ENCODE measurements at places on chromosomes 5 and 9.

DNA sequence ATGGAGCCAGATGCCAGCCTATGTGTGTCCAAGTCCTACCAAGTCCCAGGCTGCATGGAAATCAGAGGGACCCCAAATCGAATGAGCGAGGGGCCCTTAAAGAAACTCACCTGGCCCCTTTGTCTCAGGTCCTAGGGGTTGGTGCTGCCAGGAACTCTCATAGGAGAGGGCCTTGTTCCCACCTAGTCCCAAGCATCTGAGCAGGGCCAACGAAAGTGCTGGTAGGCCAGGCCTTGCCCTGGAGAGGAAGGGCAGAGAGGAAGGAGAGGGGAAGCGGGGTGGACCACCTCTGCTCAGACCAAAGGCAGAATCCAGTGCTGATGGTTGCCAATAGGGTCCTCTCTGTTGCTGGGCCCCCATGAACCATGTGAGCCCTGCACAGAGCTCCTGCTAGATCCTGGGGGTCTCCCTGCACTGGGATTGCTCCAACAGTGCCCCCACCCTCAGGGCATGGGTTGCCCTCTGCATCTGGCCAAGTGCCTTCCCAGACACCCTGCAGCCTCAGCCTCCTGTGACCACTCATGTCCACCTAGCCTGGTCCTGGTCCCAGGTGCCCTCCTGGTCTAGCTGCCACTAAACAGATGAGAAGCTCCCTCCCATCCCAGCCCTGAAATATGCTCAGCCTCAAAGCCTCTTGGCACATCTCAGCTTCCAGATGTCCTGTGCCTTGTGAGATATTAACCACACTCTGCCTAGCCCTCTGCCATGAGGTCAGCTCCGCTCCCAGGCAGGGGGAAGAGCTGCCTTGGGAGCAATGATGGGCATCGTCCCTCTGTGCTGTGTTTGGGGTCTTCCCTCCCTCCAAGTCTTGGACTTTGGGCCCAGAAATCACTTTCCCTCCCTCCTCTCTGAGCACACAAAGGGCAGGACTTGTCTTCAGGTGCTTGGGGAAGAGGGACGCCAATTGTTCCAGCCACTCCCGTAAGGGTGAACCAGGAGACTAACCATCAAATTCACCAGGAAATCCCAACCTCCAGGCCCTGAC, 109.6 kb downstream of the ADAMTS2 start:
- no peak for DNase-seq

DNA sequence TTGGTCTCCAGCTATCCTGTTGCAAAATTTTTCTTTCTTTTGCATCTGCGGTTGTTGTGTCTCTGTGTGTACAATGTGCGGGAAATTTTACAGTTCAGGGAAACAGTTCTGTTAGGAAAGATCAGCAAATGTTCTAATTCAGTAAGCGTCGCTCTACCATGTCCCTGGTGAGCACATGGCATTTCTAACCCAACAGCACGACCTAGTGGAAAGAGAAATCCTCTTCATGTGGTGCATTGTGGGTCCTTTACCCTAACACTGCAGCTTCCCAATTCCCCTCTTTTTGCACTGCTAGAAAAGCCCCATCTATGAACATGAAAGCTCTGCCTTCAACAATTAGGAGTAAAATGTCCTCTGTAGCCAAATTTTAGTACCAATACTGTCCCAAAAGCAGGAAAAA, 974.2 kb upstream of the CDH9 start:
- no peak for DNase-seq

GRCh38 chr9:131610231-131610761, 65.0 kb downstream of the PRRT1B start:
- no peak for DNase-seq

GRCh38 chr5:54902791-54903473, 82.5 kb downstream of the ESM1 start:
- DNase-seq = peak; percentile 37

DNA sequence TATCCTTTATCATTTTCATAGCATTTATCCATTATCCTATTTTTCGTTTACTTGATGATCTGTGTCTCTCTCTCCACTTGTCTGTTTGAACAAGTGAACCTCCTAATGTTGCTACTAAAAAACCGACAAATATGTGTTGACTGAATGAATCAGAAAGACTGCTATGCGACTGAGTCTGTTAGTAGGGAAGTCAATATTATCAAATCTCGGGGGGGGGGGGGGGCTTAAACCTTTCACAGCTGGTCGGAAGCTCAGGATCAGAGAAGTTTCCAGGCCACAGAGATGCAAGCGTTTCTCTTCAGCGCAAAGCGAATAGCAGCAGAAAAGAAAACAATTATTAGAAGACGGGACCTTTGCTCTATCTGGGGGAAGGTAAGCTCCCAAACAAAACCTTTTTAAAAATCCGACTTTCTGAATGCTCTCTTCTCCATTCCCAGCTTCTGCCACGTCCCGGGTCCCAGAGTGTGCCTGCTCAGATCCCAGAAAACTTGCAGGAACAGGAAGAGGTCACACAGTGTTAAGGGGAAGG, 412 bp downstream of the RIOK2 start:
- peak; percentile 27 for DNase-seq

DNA sequence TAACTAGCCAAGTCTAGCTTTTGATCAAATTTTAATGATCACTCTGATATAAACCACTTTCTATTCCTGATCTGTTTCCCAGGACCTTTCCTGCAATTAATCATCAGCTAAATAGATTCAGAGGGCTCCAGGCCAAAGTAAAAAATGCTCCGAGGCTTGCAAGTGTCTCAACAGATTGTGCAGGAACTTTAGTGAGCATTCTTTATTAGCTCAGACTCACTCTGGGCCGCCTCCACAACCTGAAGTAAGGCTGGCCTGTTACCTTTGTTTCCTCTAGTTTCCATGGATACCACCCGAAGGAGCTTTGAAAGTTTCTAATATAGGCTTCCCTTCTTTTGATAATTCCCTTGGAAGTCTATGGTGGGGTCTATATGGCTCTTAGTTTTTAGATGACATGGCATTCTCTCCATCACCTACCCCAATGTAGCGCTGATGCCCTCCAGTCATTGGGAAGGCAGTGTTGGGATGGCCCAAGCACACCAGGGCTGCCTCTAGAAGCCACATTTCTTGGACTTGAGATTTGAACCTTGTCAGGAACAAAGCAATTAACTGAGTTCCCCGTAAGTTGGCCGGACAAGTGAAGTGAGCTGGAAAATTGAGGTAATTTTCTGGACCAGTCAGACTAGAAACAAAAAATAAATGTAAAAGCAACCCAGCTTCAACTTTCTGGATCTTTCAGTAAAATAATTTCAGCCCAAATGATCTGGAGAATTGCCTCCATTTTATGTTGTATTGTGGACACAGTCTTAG, 97.6 kb upstream of the LHFPL2 start:
- DNase-seq = no peak

DNA sequence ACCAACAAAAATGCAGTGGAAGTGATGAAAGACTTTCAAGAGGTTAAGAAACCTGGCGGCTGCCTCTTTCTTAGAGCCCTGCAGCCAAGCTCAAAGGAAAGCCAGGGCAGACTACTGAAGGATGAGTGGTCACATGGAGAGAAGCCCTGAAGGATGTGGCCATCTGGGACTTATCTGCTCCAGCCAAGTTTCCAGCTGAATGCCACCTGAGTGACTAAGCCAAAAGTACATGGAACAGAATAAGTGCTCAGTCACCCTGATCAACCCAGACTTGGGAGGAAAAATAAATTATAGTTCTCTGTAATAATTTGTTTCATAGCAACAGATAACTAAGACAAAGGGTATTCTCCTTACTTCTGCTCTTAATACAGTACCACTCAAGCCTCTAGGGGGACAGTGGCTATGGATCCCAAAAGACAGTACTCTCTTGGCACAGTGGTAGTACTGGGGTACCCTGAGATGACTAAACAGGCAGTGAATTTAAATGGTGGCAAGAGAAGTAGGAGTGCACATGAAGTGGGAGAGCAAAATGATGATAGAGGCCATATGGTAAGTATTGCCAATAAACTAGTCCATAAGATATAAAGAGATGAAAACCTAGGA, 182.3 kb downstream of the ELAVL2 start:
- no peak for DNase-seq

DNA sequence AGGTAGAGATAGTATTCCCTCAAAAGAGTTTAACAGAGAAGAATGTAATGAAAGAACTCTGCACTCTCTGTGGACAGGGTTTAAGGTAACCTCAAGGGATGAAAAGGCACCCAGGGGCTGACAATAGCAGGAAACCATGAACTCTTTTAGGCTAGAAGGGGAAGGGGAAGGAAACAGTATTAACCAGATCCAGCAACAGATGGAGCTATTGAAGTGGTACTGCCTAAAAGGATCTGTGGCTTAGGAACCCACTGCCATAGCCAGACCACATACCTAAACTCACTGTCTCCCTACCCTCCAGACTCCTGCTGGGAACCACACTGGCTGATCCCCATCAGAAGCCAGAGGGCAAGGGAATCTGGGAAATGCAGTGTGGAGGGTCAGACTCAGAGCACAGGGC, 35.5 kb downstream of the PLGRKT start:
- no peak for DNase-seq

DNA sequence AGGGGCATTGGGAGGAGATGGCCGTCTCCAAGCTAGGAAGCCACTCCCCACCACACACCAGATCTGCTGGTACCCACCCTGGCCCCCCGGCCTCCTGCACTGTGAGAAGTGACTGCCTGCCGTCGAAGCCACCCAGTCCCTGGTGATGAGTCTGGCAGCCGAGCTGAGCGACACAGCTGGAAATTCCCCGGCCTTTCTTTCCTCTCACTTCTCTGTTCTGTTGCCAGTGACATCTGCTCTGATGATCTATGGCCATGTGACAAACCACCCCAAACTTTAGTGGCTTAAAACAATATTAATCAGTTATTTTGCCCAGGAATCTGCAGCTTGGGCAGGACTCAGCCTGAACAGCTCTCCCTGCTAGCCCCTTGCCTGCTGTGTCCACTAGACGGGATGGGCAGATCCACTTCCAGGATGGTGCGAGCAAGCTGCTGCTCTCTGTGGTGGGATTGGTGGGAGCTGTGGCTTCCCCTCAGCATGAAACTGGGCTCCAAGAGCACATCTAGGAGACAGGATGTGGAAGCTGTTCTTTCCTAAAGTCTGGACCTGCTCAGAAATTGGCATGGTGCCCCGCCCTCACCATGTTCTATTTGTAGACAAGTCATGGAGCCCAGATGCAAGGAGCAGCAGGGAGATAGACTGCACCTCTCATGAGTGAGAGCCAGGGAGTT, 211.2 kb downstream of the GADD45G start:
- DNase-seq = peak; percentile 20

GRCh38 chr5:159855476-159856191, 60.6 kb upstream of the ADRA1B start:
- no peak for DNase-seq

DNA sequence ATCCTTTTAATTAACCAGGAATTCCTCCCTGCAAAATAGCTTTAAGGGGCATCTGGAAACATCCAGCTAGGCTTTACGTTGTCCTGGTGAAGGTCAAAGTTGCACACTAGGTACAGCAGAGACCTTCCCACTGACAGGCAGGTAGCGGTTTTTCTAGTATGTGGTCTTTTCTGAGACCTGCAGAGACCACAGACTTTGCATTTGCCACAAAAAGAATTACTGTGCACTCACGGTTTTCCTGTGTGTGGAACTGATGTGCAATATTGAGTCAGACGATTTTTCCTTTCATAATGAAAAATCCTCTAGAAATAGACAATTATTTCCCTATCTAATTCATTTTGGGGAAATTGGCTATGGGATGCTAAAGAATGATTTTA, 417.0 kb upstream of the ADAMTSL1 start:
- no peak for DNase-seq

GRCh38 chr5:80941496-80941895, 18.7 kb upstream of the RASGRF2 start:
- no peak for DNase-seq

GRCh38 chr9:81653240-81653639, 36.1 kb downstream of the TLE1 start:
- DNase-seq = no peak

DNA sequence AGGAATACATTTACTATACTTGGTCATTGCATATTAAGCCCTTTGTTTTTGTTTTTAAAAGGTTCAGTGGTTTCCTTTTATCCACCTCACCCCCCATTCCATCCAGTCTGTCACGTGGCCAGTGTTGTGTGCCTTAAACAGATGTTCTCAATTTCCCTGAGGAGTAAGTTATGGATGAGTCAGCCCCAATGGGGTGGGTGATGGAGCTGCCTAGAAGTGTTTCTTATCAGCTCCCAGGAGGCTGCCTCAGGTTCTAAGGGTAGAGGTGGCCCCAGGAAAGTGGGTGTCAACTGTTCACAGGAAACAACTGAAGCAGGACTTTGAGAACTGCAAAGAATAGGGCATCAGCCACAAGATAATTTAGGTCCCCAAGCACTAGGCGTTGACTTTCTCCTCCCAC, 41.1 kb downstream of the ACTBL2 start:
- no peak for DNase-seq

GRCh38 chr9:79280691-79281090, 291.1 kb upstream of the TLE4 start:
- DNase-seq = no peak

- DNase-seq = no peak
Observed at GRCh38 chr5:124546643-124547042, 199.8 kb downstream of the ZNF608 start.

DNA sequence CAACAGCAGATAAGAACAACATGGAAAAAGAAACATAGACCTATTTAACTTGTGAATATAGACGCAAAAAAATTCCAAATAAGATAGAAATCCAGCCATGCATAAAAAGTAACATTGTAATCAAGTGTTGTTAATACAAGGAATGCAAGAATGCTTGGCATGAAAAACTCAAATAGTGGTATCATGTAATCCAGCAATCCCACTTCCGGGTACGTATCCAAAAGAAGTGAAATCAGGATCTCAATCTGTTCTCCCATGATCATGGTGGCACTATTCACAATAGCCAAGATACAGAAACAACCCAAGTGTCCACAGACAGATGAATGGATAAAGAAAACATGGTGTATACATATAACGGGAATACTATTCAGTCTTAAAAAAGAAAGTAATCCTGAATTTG, 437.4 kb downstream of the ARHGEF28 start:
- DNase-seq = no peak

GRCh38 chr5:132033122-132033521, 21.7 kb upstream of the ACSL6 start:
- DNase-seq = no peak

DNA sequence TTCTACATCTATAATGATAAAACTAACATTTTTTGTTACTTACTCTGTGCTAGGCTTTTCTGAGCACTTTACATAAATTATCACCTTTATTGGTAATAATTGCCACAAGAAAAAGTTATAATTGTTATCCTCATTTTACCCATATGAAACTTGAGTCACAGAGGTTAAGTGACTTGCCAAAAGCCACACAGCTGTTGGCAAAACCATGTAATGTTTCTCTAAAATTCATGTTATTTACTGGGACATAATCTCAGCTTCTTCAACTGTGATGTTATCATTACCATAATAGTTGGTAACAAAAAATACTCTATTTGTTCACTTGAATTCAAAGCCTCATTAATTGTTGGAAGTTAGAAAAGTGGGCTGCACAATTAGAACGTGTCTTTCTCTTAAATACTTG, 437.3 kb downstream of the BRINP1 start:
- DNase-seq = no peak
